Stimulated activated CD4-positive, alpha-beta T cell treated with anti-CD3 and anti-CD28 coated beads, TNF-alpha, amount 100 ng/mL, for 48 hours (primary cell): ENCODE measurements at places on chromosomes 5 and 9.

DNA sequence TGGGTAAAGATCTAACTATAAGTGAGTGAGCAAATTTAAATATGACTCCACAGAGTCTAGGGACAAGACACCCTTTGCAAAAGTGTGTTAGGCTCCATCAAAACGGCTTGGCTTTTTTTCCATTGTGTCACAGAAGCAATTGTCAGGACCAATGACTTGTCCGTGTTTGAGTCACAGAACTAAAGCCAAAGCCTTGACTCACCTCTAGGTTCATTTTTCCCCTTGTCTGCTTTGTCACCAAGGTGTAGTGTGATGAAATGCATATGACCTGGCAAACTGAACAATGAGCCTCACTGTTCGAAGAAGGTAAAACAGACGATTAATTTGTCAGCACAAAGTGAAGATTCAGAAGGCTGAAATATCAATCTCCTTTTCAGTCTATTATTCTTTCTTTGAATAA is 331.0 kb downstream of the GLIS3 start:
- DNase-seq: no peak

GRCh38 chr5:150116667-150117400 is 30.5 kb upstream of the CSF1R start:
- no peak for DNase-seq

DNA sequence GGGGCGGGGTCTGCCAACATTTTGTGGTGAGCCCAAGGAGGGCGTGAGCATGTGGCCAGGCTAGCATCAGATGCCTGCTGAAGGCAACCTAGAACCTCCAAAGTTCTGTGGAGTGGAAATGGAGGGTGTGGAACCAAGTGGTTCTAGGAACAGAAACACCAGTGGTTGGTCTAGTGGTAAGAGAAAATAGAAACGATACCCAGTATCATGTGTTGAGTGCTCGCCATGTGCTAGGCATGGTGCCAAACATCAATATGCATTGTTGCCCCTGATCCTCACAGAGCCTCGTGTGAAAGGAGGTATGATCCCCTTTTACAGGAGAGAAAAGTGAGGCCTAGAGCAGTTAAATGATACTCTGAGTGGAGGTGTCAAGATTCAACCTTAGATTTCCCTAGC is 31.5 kb upstream of the MVB12B start:
- no peak for DNase-seq

- peak; percentile 42 for DNase-seq
These were observed 43.1 kb downstream of the LHX2 start for GRCh38 chr9:124054582-124055227.

GRCh38 chr5:141121563-141121962 is at the start of gene PCDHB4:
Gene PCDHB4 (plus strand): TSS chr5:141121818. CDS start chr5:141121999, 181 bp downstream.
- DNase-seq: no peak

DNA sequence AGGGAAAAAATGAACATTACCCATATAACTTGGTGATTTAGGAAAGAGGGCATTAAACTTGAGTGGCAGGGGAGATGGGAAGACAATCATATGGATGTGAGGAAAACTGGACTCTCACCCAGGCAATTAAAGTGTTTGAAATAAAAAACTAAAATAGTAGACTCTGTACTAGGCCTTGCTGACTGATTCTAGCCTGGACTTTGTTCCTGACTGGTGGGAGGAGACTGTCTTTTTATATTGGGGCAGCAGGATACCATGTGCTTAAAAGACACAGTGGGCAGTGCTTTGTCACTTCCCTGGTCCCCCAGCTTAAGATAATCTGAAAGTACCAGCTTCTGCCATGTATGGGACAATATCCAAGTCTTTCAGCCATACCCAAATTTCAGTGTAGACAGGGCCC is 107.0 kb downstream of the ACTL7B start:
- DNase-seq: no peak

DNA sequence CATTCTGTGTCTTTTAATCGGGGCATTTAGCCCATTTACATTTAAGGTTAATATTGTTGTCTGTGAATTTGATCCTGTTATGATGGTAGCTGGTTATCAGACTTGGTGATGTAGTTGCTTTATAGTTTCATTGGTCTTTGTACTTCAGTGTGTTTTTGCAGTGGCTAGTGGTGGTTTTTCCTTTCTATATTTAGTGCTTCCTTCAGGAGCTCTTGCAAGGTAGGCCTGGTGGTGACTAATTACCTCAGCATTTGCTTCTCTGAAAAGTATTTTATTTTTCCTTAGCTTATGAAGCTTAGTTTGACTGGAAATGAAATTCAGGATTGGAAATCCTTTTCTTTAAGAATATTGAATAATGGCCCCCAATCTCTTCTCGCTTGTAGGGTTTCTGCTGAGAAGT is 156.9 kb downstream of the CNTLN start:
- no peak for DNase-seq

- no peak for DNase-seq
These were observed 53.7 kb downstream of the LMX1B start for GRCh38 chr9:126667190-126668055.

DNA sequence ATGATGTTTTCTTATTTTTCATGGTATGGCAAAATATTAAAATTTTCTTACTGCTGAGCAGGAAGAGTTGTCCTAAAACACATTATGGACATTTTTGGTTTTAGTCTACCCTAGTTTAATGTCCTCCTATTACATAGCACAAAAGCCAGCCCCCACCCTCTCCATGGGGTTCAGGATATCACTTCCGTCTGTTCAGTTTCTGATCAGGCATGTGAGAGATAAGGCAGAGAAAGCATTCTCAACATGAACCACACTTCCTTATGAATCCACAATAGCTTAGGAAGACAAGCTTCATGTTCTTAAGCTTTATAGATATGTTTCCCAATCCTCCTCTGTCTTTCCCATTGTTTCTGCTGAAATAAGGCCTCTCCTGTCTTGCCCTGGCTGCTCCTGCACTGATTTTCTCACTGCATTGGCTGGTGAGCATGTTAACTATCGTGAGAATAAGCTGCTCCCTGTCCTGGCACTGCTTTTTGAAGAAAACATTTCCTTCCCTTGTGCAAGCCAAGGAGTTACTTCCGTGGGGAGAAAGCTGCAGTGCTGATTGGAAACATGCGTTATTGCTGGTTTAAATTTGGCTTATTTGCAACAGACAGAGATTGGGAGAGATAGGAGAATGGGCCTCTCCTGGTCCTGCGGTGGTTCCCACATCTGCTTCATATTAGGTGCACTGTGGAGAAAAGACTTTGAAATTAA is 260.3 kb upstream of the RPS23 start:
- no peak for DNase-seq

GRCh38 chr5:76524101-76524835 is 98.9 kb downstream of the F2RL2 start:
- no peak for DNase-seq

DNA sequence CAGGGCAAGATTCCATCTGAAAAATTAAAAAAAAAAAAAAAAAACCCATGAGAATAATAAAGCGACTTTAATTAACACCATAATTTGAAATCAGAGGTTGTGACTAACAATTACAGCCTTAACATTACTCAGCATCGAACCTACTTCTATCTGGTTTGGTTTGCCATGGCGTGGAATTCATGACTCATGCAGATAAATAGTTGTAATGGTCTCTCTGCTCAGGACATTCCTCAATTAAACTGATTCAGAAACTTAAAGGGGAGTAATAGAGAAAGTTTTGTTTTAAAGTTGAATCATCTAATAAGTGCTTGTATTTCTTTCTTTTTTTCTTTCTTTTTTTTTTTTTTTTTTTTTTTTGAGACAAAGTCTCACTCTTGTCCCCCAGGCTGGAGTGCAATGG is 135.5 kb downstream of the SPATA31D1 start:
- DNase-seq: no peak

GRCh38 chr5:60945813-60946187 is 795 bp downstream of the NDUFAF2 start:
- no peak for DNase-seq

- DNase-seq: no peak
These were observed 153.8 kb downstream of the GOLPH3 start for GRCh38 chr5:32020271-32020670.

DNA sequence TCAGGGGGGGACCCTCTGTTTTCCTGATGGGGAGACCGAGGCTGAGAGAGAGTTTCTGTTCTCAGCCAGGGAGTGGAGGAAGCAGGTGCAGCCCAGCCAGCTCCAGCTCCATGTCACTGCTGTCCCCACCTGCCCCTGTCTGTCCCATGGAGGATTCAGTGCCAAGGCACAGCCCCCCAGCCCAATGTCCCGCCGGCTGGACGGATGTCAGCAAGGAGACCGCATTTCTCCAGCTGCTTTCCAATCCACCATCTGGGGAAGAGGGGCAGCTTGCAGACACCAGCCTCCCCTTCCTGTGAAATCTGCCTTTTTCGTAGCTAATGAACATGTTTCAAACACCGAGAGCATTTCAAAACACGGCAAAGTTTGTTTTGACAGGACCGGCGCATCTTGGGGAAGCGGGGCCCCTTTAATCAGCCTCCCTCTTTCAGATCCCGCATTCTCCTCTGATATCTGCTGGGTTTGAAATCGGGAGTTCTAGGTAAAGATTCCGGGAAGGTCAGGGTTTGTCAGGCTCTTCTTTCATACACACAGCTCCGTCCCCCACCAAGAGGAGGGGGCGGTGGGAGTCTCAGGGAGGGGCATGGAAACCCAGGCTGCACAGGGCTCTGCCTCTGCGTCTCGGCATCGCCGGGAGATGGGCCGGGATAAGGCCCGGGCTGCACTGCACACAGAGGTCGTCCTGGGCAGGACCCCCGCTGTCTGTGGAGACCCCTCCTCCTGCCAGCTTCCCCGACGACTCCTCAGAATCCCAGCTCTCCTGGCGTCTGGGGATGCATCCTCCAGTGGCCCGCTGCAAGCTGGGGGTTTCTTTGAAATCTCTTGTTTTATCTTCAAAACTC is 74.8 kb downstream of the NEK6 start:
- no peak for DNase-seq

- no peak for DNase-seq
These were observed 79.3 kb downstream of the PTPN3 start for GRCh38 chr9:109418827-109419226.

DNA sequence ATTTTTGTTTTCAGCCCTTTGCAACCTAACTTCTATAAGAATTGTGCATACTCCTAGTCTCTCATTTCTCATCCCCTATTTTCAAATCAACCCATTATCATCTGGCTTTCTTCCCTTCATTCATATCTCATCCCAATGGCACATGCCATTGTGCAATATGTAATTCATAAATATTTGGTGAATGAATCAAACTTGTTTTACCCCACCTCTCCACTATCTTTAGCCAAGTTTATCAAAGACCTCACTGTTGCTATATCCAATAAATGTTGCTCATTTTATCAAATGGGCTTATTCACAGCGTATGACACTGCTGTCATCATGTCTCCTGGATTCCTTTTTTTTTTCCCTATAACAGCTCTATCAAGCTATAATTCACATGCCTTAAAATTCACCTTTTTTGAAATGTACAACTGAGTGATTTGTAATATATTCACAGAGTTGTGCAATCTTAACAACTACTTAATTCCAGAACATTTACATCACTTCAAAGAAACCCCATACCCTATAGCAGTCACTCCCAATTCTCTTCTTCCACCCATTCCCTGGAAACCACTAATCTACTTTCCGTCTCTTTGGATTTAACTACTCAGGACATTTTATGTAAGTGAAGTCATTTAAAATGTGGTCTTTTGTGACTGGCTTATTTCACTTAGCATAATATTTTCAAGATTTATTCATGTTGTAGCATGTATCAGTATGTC is 214.4 kb upstream of the PAPPA start:
- DNase-seq: no peak

- DNase-seq: no peak
These were observed 661.5 kb upstream of the NUDT12 start for GRCh38 chr5:104223885-104224773.

DNA sequence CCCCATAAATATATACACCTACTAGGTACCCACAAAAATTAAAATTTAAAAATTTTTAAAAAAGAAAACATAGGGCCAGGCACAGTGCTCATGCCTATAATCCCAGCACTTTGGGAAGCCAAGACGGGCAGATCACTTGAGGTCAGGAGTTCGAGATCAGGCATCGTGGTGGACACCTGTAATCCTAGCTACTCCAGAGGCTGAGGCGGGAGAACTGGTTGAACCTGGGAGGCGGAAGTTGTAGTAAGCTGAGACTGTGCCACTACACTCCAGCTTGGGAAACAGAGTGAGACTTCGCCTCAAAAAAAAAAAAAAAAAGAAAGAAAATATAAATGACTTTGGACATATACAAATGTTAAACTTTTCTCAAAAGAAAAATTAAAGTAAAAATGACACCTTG is 33.3 kb upstream of the RNF38 start:
- no peak for DNase-seq

DNA sequence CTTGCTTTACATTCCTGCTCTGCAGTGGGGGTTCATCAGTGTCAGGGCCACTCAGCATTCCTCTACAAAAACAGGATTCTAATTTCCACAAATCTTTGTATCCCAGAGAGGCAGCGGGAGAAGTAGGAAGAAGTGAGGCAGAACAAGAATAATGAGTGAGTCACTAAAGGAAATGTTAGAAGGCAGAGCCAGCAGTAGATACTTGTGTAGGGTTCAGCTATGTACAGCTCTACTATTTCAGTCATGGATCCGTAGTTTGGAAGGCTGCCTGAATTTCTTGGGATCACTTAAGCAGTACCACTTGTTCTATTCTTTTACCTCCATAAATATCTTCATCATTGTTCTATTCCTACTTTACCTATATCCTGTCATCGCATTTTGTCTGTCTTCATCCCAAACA is 246.3 kb upstream of the TLE4 start:
- DNase-seq: no peak

- no peak for DNase-seq
These were observed 7.7 kb upstream of the CEP72 start for GRCh38 chr5:604391-604831.

DNA sequence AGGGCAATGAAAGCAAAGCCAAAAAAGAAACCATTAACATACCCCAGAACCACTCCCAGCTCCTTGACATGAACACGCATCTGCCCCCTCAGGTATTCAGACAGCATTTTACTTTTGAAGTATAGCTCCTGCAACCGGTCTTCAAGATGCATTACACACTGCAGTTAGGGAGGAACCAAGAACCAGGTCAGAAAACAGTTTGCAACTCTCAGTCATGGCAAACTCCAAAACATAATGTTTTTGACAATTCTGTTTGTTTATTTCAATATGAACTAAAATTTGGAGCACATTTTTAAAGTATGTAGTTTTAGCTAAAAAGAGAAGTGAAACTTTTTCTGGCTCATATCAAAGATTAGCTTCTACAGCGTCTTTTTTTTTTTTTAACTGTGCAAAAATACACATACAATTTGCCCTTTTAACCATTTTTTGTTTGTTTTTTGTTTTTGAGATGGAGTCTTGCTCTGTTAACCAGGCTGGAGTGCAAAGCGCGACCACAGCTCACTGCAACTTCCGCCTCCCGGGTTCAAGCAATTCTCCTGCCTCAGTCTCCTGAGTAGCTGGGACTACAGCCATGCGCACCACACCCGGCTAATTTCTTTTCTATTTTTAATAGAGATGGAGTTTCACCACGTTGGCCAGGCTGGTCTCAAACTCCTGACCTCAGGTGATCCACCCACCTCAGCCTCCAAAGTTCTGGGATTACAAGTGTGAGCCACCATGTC is 12.2 kb upstream of the RAPGEF6 start:
- DNase-seq: no peak

- DNase-seq: no peak
These were observed 281.9 kb downstream of the TENT4A start for GRCh38 chr5:6995115-6995514.

- DNase-seq: no peak
These were observed 31.1 kb downstream of the FGD3 start for GRCh38 chr9:92978345-92978875.

- DNase-seq: peak; percentile 41
These were observed 1.5 kb upstream of the OLFM1 start for GRCh38 chr9:135085830-135086546.

GRCh38 chr9:14433351-14434157 is 119.6 kb upstream of the NFIB start:
- DNase-seq: no peak
